ENCODE measurements at places on chromosomes 16 and 17. TPM values are rescaled to one million over a fixed set of nuclear protein-coding genes. Genes with fewer than 3 reads are reported as not detected.

GRCh38 chr16:88806491-88807111, 3.0 kb downstream of the CDT1 start:
- no peak for DNase-seq
- H3K27ac ChIP-seq = no peak overlapping the region
- no peak overlapping the region for H3K4me3 ChIP-seq

DNA sequence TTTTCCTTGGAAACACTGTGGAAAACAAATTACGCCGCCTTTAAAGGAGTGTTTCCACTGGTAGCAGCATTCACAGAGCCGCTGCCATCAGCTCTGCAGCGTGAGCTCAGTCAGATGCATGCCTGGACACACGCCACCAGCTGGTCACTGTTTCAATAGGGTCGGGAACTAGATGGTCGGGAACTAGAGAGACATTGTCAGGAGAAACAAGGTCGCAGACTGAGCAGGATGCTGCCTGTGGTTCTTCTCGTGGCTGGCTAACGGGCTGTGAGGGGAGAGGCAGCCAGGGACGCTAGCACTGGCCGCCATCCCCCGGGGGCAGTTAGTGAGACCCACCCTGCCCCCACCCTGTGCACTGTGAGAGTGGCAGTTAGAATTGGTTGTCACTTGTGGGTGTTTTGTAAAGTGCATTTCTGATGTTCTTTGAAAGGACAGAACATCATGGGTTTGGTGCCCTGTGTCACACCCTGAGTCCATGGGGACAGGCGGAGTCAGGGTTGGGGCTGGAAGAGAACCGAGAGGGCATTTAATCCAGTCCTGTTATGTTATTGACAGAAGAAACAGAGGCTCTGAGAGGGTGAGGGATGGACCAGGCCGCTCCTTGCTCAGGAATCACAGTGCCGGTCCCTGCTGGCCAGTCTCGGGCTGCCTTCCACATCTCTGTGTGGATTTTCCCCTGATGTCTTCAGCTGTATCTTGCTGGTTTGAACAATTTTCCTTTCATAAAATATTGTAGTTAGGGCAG, 86.3 kb downstream of the SPECC1 start:
- no peak overlapping the region for H3K4me3 ChIP-seq
- no peak overlapping the region for H3K27ac ChIP-seq
- DNase-seq = no peak
- H3K4me1 ChIP-seq = no peaks in the 10 kb centered on the region

GRCh38 chr17:79506150-79506870, 104.5 kb downstream of the RBFOX3 start:
- DNase-seq = no peak
- no peaks in the 10 kb centered on the region for H3K36me3 ChIP-seq
- H3K4me3 ChIP-seq = no peak overlapping the region
- no peaks in the 10 kb centered on the region for H3K4me1 ChIP-seq
- H3K27me3 ChIP-seq = peaks cover 5% of the 10 kb centered on the region
- no peak overlapping the region for H3K27ac ChIP-seq

DNA sequence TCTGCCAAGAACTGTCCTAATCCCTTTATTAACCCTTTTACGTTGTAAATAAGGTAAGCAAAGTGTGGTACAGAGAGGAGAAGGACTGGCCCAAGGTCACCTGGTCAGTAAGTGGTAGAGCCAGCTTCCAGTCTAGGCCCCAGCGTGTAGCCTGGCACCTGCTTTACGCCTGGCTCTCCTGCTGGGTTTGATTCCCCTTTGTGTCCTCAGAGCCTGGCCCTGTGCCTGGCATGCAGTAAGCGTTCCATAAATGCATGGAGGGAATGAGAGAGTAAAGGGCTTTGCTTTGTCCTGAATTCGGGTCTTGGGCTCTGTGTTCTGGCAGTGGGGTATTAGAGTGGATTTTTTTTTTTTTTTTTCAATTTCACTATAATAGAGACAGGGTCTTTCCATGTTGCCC, 62.7 kb downstream of the ABCC1 start:
- peaks cover 24% of the 10 kb centered on the region for H3K36me3 ChIP-seq
- no peak for DNase-seq
- no peak overlapping the region for H3K27ac ChIP-seq
- peaks cover 9% of the 10 kb centered on the region for H3K4me1 ChIP-seq

DNA sequence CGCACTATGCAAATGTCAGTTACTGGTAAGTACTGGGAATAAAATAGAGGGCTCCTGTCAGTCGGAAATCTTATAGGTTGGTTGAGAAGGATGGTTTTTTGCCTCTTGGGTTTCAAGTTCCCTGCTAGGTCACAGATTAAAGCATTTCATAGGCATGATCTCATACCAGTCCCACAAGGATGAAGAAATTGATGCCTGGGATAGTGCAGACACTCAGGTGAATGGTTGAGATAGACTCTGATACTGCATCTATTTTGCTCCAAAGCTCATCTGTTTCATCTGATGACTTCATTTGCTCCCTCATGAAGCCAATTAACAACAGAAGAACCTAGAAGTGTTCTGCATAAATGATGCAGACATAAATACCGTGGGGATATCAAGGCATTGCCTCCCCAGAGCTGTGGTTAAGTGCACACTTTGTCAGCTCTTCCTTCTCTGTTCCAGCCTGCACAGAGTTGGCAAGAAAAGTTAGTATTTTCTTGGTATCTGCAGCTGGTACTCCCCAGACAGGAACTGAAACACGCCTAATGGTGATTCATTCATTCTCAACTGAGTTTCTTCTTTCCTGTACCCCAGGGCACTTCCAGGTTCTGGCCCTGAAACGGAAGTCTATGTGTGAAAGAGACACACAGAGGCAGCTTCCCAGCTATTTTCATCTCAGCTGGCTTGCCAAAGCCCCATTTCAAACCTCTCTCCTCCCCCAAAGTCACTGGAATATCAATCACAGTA, 418.3 kb upstream of the SALL1 start:
- H3K36me3 ChIP-seq = no peaks in the 10 kb centered on the region
- H3K27me3 ChIP-seq = peaks cover under 1% of the 10 kb centered on the region
- DNase-seq = no peak
- H3K4me3 ChIP-seq = no peak overlapping the region
- H3K27ac ChIP-seq = no peak overlapping the region
- no peaks in the 10 kb centered on the region for H3K4me1 ChIP-seq

DNA sequence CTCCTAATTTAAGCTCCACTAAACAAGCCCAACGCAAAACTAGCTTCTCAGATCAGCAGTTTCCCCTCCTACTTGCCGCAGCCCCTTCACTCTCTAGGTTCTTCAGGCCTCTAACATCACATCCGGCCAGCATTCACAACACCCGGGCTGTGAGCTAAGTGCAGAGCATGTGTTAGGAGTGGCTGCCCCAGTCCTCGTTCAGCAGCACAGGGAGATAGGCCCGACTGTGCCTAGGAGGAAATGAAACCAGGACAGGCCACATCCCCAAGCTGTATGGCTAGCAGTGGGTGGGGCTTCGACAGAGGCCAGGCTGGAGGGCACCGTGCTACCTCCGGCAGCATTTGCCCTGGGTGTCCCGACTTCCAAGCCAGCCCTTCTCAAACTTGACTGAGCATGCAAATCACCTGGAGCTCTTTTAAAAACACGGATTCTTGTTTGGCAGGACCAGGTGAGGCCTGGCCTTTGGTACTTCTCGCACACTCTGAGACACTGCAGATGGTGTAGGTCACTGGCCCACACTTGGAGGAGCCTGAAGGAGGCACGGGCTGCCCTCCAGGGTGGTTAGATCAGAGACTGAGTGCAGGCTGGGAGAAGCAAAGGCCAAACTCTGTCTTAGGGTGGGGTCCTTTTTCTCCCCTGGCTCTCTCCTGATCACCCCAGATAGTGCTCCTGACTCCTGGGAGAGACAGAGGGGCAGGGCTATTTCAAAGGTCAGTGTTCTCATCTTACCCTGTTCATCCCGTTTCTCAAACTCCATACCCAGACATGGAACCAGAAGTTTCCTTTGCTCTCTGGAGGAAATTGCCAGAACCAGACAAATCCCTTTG, 202.0 kb downstream of the C16orf78 start:
- H3K36me3 ChIP-seq = no peaks in the 10 kb centered on the region
- no peak overlapping the region for H3K4me3 ChIP-seq
- no peak for DNase-seq
- no peak overlapping the region for H3K27ac ChIP-seq
- no peaks in the 10 kb centered on the region for H3K4me1 ChIP-seq

DNA sequence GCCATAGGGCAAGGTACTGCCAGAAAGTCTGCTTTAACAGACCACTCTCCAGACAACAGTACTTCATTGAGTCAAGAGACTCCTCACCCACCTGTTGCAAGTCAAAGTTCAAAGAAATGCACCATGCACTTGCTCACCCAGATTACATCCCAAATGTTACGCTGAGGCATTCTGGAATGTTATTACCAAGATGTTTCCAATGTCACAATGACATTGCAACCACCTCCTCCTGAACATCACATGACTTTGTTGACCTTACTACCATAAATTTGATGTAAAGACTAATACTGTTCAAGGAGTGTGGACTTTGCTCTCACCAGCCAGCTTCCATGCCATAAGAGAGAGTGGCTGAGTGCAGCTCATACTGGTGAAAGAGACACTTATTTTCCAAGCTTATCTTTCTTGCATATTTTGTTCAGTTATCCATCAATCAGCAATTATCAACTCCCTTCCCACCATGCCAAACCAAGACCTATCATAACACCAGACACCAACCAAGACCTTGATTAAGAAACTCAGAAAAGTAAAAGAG, 58.5 kb upstream of the BCAR1 start:
- no peaks in the 10 kb centered on the region for H3K36me3 ChIP-seq
- no peak for DNase-seq
- peaks cover 21% of the 10 kb centered on the region for H3K4me1 ChIP-seq

DNA sequence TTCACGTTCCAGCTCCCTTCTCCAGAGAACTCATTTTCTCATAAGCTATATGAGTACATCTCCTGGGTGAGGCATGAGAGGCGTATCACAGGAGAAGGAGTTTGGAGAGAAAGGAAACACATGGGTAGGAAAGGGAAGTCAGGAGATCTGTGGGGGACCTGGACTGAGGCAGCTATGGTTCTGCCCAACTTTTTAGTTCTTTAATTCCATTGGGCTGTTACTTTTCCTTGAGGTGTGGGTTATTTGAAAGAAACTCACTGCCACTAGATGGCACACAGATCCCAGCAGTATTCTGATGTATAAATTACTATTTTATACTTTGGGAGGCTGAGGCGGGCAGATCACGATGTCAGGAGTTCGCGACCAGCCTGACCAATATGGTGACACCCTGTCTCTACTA, 63.6 kb downstream of the NUP93 start:
- H3K27me3 ChIP-seq = no peaks in the 10 kb centered on the region
- H3K4me1 ChIP-seq = no peaks in the 10 kb centered on the region
- no peak overlapping the region for H3K4me3 ChIP-seq
- DNase-seq = peak; percentile 11

The GNAO1 gene
- polyA plus RNA-seq = not detected

The OTOA gene
- polyA plus RNA-seq = not detected

The JPH3 gene
- polyA plus RNA-seq = not detected

The KRTAP4-1 gene
- polyA plus RNA-seq = not detected
